ENCODE measurements at places on chromosomes 2 and 18. TPM values are rescaled to one million over a fixed set of nuclear protein-coding genes. Genes with fewer than 3 reads are reported as not detected.
A peak's percentile ranks its signal among the peaks of the same experiment; 100 is the strongest.

LIMS4 gene
- 1.4 TPM for total RNA-seq

HJURP gene
- 1.4 TPM for total RNA-seq

DSEL gene
- total RNA-seq = 7.1 TPM

GRCh38 chr2:239378918-239379640, 21.7 kb downstream of the HDAC4 start:
- peak; percentile 73 for DNase-seq

PUM2 gene
- 94.3 TPM for total RNA-seq

BOLL gene
- not detected for total RNA-seq

GRCh38 chr18:36899289-36899688, 70.4 kb downstream of the KIAA1328 start:
- DNase-seq = no peak

Data from spleen (tissue), 13 donors.